AG04449 (cell line): ENCODE measurements at places on chromosomes 6 and 20.

DNA sequence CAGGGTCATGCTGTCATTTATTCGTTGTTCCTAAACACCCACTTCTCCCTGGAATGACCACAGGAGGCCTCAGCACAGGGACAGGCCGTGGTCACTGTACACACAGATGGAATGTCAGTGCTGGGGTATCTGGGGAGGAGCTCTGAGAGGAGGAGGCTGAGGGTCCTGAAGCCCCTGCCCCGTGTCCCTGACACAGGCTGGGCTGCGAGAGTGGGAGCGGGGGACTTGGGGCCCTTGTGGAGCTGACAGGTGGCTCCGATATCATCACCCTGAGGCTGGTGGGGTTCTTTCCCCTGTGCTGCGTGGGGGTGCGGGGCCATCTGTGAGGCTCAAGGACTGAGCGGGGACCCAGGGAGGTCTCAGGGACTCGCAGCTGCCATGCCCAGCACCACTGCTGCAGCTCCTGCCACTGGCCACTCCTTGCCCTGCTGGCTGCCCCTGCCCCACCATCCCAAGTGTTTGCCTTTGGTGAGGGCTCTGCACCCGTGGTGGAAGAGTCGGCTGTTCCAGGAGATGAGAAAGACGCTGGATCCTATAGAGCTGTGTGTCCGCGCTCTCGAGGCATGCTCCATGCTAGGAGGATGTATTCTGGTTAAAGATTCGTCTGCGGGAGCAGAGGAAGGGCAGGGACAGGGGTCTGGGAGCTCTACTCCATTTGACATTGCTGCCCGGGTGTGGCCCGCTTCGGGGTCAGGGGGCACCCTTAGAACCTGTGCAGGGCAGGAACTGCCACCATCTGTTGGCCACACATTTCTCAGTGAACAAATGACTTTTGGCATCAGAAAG is 18.9 kb downstream of the NPEPL1 start:
- no peak for DNase-seq

DNA sequence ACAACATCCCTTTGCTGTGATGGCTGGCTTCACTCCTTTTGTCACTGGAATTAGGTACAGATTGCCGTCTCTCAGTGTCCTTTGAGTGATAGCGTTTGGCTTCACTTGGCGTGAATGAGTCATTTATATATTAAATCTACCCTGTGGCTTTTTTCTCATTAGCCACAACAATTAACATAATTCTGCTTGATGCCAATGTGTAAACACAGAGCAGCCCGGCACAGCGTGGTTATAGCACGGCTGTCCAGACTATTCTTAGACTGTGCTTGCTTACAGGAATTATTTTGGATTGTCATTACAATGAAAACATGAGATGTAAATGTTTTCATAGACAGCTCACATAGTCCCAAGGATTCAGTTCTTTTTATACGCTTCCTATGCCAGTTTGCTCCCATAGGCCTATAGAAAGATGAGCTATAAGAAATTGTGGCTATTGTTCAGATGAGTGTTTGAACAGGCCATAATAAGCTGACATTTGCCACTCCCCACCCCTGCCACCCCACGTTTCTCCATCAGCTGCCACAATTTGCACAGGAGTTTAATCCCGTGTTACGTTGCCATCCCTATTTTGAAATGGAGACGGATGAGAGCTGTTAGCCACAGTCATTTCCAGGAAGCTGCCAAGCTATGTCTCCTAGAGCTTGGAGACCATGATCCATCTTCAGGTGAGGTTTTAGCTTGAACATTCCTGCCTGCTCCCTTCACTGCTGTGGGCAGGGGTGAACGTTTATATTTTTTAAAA is 65.9 kb downstream of the PPP1R14C start:
- no peak for DNase-seq

DNA sequence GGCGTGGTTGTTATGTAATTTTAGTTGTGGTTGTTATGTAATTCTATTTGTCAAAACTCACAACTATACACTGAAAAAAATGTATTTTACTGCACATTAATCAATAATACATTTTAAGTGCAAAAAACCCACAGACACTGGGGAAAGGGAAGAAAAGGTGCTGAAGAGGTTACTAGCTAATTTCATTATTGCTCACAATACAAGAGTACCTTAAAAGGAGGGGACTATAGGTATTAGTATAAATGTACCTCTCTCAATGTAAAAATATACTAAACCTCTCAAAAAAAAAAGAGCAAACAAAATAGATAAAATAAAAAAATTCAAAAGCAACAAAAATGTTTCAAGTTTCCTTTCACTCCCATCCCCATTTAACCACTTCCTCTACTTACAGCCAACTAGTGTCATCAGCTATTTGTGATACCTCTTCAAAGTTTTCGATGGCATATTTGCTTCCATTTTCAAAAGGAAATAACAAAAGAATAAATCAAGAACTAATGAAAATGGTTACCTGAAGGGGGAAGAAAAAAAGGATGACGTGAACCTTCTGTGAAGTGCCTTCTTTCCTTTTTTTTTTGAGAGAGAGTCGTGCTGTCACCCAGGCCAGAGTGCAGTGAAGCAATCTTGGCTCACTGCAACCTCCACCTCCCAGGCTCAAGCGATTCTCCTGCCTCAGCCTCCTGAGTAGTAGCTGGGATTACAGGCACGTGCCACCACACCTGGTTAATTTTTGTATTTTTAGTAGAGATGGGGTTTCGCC is 30.2 kb downstream of the RANBP9 start:
- no peak for DNase-seq

GRCh38 chr6:117206944-117207687 is 58.2 kb upstream of the VGLL2 start:
- DNase-seq: no peak

DNA sequence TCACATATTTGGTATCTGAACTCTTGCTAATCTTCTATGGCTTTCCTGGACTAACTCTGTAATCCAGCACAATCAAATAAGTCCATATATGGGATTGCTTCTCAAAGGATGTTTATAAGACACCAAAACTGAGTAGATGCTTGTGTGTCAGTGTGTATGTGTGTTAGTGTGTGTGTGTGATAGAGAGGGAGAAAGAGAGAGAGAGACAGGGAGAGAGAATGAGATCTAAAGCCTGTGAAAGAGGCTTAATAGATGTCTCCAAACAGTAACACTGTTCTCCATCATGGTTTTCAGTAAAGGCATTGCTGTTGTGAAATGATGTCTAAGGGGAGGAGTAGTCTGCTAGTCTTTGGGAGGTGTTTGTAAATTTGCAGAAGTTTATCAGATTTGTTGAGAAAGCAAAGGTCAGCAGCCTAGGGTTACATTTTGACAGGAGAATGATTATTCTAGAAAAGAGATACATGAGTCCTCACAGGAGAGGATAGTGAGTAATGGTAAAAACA is 73.9 kb upstream of the MLIP start:
- no peak for DNase-seq

DNA sequence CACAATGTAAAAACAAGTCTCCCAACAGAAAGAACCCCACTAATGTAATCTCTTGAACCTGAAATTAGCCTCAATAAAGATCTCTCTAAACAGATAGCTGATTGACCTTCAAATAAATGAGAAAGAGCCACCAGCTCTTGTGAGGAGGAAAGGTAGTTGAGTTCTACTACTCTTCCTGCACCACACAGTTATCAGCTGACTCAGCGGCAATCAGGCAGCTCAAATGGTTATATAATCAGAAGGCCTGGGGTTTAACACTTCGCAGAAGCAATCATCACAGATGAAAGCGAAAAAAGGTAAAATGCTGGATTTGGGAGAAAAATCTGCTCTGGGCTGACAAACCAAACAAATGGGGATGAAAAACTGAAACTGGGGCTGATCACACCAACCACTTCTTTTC is 91.8 kb downstream of the CHD6 start:
- no peak for DNase-seq

DNA sequence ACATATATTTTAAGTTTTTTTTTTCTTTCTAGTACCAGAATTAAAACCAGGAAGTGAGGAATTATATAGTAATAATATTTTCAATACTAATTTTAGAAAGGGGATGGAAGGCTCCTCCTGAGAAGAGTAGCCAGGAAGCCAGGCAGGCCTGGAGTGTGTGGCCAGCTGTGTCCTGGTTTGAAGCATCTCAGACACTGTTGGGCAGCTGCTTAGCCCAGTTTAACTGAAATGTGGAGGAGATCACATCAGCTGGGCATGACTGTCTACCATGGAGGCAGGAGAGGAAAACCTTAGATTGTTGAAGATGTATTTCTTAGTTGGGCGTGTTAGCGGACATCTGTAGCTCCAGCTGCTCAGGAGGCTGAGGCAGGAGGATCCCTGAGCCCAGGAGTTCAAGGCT is 142.2 kb downstream of the ARID1B start:
- DNase-seq: no peak

DNA sequence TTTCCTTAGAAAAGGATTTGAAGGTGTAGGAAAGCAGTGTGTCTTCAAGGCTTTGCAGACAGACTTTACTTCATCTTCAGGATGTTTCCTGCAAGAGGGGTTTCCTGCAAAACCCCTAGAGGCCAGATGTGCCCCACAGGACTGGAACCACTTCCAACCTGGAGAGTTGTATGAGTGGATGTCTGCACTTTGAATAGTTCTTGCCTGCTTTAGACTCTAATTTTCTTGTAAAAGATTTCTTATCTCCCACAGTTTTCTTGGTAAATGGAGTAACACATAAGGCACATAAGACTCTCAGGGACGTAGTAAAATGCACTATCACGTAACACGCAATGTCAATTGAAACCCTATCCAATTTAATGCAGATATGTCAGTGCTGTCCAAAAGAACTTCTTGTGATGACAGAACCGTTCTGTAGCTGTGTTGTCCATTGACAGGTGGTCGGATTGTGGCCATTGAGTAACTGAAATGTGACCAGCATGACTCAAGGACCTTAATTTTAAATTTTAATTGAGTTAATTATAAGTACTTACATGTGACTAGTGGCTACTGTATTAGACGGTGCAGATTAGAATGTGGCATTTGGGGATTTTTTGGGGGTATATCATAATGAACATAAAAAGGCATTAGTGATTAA is 118.7 kb downstream of the JARID2 start:
- no peak for DNase-seq

- DNase-seq: no peak
Observed at GRCh38 chr6:141443032-141443431, 689.7 kb upstream of the GJE1 start.

- no peak for DNase-seq
Observed at GRCh38 chr6:25700761-25701160, 48.7 kb downstream of the SCGN start.

DNA sequence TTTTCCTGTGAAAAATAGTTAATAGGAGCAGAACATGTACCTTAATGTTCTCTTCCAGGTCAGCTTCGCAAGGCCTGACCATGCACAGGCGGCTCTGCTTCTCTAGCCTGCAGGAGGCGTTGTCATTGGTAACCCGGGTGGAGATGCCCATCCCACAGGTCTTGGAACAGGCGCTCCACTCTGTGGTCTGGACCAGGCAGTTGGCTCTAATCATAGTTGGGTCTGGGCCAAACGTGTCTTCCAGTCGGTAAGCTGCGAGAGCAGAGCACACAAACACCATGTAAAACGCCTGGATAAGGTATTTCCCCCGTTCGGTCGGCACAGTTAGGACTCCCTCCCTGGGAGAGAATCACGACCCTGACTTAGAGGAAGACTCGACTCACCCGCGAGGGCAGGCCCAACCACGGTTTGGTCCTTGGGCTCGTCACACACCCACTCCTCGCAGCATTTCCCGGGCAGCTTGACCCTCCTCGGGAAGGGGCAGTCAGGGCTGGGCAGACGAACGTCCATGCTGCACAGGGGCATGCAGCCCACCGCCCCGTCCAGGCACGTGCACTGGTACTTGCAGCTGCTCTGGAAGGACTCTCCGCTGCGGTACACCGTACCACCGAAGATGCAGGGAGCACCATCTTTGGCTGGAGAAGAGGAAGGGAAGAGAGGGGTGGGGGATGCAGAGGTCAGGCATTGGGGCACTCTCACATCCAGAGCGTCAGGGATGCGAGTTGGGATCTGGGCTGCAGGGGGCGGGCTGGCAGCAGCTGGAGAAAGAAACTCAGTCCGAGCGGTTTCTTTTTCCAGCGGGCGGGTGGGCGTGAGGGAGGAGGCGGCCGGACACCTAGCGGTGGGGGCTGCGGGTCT is 1.0 kb downstream of the CCN2 start:
- DNase-seq: peak; percentile 79

DNA sequence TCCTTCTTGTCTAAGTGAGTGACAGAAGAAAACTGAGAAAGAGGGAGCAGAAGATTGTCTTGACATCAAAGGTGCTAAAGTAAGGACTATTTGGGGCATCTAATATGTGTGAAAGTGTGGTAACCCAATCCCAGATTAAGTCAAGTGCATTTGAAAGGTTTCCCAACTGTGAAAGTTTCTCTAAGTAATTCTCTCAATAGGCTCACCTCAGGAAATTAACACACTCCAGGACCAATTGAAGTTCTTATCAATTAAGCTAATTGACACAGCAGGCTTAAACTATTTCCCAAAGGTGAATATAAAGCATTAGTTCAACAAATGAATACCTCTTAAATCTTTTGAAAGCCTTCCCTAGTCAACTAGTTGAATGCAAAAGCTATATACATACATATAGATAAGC is 212.8 kb upstream of the FUT9 start:
- DNase-seq: no peak

DNA sequence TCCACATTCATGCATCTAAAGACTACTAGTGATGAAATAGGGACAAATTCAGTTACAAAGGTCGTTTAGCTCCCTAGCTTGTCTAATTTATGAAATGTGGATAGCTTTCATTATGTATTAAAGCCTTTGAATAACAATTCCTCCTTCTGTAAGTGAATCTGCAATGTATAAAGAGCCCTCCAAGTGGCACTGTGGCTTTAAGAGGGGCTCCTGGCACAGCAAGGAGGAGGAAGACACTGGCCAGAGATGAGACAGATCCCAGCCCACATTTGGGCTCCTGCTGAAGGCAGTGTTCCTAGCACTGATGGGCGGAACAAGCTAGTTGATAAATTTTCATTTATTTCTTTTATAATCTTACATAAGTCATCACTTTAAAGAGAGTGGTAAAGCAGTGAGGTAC is 17.6 kb upstream of the FUCA2 start:
- DNase-seq: no peak

- no peak for DNase-seq
Observed at GRCh38 chr20:24891546-24892393, 57.3 kb upstream of the CST7 start.

DNA sequence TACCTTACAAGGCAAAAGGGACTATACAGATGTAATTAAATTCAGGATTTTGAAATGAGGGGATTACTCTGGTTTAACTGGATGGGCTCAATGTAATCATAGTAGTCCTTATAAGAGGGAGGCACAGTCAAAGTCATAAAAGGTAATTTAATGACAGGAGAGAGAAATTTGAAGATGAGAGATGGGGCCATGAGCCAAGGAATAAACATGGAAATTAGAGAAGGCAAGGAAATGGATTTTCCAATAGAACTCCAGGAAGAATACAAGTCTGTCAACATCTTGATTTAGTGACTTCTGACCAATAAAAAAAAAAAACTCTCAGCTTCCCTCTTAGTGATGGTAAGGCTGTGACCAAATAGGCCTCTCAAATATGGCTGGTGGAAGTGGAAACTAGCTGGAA is 101.9 kb upstream of the BEND3 start:
- no peak for DNase-seq
